ENCODE measurements at places on chromosomes 5 and 9.

DNA sequence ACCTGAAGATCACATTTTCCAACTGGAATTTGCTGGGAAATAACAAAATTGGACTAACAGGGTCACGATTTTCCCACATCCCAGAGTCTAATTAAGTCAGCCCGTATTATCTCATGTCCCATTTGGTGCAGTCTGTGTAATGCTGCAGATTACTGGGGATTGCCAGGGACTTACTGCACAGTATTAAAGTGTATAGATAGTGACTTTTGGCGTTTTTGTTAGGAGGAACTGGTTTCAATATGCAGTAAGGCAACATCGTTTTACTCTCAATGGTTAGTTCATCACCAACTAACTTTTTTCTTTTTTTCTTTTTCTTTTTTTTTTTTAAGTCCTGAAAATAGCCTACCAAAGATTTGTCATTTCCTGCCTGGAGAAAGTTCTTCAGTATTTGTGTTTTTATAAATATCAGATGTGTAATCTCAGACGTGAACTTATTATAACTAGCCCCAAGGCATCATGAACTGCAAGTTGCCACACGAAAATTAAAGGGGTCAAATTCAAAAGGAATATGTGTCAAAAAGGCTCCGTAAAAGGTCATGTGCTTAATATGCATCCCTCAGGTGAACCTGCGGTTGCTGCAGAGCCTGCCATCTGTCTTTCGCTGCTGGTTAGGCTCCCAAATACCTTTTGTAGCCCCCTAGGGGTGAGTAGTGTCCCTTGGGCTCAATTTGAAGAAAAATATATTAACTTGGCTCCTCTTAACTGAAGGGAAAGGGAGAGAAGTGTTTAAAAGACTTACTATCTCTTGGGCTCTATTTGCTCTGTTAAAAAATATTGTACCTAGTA, 176.7 kb upstream of the ADAMTSL1 start:
- DNase-seq: no peak

GRCh38 chr5:129971714-129972113, 67.4 kb downstream of the CHSY3 start:
- no peak for DNase-seq

DNA sequence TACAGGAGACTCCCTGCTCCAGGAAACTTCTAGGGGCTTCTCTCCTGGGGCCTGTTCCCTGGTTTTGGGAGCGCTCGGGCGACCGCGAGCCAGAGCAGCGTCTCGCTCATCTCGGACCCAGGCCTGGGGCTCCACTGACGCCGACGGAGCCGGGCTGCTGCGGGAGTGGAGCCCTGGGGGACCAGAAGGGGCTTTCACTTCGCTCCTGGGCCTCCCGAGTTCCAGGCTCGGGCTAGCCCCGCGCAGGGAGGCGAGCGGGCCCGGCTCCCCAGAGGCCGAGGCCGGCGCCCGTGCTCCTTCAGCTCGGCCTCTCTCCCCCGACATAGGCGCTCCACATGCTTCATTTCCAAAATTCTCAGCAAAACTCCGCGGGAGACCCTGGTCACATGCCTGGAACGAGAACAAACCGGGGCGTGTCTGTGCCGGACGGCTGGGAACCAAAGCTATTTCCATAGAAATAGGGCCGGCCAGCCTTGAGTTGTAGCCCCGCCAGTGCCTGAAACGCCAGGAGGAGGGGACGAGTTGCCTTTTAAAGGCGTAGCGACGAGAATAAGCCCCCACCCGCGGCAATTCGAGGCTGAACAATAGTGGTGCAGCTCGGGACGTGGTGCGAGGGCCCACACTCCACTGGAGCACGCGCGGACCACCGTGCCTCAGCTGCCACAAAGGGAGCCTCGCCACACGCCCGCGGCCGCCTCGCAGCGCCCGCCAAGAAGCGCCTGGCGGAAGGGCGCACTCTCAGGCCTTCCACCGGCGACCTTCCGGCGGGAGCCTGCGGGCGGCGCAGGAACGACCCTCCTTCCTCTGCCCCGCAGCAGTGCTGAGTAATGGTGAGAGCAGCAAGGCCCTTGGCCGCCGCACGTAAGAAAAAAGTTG, 1.1 kb upstream of the G3BP1 start:
- DNase-seq: peak; percentile 55

GRCh38 chr9:94212531-94212930, 46.6 kb upstream of the ZNF169 start:
- no peak for DNase-seq

- no peak for DNase-seq
These were observed 122.9 kb upstream of the SARDH start for GRCh38 chr9:133861086-133861485.

DNA sequence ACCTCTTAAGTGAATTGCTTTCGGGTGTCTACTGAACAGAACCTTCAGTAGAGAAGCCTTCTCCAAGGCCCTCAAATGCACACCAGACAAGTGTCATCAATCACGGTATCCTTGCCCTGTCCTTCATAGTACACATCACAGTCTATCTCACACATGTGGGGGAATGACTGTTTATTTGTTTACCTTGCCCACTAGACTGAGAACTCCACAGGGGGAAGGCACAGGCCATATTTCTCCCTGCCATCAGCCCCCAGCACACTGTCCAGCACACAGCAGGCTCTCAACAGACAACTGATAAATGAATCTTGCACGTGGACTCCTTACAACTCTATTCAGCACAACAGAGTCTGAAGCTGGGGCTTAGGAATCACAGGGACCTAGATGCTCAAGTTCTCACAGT, 128.5 kb downstream of the MED27 start:
- DNase-seq: no peak

DNA sequence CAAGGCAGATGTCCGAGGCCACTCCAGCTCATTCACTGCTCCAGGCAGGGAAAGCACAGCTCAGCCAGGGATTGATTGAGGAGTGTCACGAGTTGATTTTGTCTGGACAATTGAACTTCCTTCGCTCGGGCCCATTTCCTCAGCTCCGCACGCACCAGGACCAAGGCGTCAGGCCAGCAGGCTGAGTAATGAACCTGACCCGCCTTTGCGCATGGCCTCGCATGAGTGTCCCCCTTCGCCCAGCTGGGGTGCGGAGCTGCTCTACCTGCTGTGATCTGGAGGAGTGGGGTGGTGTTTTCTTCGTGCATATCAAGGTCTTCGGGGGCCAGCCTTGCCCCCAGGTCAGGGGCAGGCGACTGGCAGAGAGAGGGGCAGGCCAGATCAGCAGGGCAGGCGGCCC, 44.0 kb downstream of the VAV2 start:
- no peak for DNase-seq

DNA sequence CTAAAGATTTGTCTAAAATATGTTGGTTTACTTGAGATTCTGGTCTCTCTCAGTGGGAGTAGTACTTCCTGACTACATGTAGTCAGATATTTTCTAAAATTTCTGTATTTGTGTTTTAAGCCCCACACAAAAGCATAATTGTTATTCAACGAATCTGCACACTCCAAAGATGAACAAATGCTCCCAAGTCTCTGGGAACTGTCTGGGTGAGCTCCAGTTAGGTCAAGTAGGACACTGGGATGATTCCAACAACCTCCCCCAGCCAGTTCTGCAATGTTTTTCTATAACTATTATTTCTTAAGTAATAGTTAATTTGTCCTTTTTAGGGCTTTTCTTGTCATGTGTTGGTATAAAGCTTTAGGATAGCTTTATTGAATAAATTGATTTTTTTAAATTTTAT, 174.6 kb downstream of the FAM174A start:
- DNase-seq: no peak

DNA sequence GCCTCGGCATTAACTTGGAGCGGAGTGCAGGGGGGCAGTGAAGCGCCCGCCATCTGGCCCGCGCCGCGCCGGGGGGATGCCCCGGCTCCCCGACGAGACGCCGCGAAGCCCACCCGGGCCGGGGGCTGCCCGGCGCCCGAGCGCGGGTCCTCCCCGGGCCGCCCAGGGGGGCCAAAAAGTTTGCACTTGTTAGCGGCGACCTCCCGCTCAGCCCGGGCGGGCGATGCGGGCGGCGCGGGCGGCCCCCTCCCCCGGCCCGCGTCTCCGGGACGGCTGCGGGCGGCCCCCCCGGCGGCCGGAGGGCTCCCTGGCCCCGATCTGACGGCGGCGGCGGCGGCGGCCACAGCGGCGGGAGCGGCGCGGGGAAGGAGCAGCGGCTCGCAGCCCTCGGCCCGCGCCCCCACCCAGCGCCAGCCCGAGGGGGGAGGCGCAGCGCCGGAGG, at the start of gene NTNG2:
NTNG2 (plus strand) TSS at position 316 of the 442 bp plus-strand sequence. CDS start 4,774 bp downstream, outside the sequence.
- DNase-seq: no peak

DNA sequence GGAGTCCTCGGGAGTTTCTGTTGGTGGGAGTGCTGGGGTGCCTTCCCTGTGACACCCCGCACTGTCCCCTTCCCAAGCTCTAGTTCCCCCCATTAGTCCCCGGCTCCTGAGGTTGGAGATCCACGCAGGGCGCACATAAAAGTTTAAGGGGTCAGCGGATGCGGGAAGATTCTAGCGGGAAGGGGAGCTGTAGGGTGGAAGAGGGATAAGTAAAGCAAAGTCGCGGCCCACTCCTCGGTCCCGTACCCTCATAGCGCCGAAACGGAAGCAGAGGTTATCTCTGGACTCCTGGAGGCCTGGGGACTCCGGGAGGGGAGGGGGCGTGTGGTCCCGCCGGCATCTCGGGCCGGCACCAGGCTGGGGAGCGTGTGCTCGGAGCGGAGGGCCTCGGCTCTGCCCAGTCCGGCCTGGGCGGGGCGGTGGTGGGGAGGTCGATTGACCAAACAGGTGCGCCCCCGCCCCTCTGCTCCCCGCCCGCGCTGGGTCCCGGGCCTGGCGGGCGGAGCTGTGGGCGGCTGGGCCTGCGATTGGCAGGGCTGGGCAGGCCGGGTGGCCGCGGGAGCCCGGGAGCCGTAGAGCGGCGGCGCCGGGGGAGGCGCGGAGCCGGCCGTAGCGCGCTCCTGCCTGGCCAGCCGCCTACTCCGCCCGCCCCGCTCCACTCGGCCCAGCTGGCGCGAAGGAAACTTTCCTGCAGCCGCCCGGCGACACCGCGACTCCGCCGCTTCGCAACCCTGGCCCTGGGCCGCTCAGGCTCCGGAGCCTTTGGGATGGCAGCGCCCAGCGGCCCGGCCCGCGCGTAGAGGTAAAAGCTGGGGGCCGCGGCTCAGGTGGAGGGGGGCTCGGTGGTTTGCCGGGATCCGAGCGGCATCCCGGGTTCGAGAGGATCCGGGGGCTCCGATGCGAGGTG, 52.2 kb upstream of the DAB2IP start:
- DNase-seq: no peak

GRCh38 chr5:165477546-165477945, 1972.1 kb downstream of the MAT2B start:
- DNase-seq: no peak

GRCh38 chr9:130825351-130825651, 9.8 kb upstream of the ABL1 start:
- no peak for DNase-seq

- DNase-seq: no peak
These were observed 37.6 kb upstream of the KCNN2 start for GRCh38 chr5:114324282-114324681.

DNA sequence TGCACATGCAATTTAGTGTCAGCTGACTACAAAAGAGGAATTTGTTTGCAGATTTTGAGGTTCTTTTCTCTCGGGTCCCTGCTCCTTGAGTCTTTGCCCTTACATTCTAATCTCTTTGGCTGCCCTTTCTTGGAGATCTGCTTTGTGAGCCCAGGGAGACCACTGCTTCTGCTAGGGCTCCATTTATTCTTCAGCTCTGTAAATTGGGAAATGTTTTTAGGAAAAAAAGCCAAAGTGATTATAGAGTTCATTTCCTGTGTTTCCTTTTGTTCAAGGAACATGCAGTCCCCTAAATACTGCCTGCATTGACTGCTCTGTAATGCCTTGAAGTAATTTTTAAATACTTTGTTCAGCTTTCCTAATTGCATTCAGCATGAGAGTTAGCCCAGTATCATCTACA, 197.4 kb downstream of the CSNK1G3 start:
- no peak for DNase-seq

- DNase-seq: no peak
These were observed 50.0 kb upstream of the SUSD3 start for GRCh38 chr9:93008457-93008856.

GRCh38 chr5:82165740-82166530, 112.2 kb downstream of the RPS23 start:
- DNase-seq: peak; percentile 8

GRCh38 chr9:128764361-128764760, 7.4 kb downstream of the ZER1 start:
- no peak for DNase-seq

DNA sequence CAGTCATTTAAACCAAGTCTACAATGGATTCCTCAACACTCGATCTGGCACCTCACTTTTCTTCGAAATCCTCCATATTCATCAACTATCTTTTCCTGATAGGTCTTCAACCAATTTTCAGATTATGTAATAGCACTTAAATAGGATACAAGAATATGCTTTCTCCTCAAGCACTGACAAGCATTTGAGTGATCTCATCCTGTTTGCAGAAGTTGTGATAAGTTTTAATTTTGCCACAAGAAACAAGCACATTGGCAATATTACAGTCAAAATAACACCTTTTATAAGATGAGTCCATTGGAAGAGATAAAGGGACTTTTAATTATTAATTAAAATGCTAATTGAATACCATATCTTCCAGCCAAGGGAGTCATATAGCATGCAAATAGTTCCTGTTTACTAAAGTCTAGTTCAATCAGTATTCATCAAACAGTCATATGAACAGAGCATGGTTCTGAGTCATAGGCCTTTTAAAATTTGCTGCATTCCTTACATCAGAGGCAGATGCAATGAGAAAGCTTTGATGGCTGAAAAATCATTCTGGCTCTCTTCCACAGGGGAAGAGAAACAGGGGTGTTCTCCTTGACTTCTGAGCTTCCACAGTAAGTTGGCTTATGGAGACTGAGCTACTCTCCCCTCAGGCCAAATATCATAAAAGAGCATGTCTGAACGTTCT, 32.7 kb upstream of the ZCCHC9 start:
- DNase-seq: no peak

- DNase-seq: no peak
These were observed 30.2 kb downstream of the MLANA start for GRCh38 chr9:5920860-5921328.

- DNase-seq: no peak
These were observed 11.7 kb upstream of the RPS14 start for GRCh38 chr5:150461231-150461630.

DNA sequence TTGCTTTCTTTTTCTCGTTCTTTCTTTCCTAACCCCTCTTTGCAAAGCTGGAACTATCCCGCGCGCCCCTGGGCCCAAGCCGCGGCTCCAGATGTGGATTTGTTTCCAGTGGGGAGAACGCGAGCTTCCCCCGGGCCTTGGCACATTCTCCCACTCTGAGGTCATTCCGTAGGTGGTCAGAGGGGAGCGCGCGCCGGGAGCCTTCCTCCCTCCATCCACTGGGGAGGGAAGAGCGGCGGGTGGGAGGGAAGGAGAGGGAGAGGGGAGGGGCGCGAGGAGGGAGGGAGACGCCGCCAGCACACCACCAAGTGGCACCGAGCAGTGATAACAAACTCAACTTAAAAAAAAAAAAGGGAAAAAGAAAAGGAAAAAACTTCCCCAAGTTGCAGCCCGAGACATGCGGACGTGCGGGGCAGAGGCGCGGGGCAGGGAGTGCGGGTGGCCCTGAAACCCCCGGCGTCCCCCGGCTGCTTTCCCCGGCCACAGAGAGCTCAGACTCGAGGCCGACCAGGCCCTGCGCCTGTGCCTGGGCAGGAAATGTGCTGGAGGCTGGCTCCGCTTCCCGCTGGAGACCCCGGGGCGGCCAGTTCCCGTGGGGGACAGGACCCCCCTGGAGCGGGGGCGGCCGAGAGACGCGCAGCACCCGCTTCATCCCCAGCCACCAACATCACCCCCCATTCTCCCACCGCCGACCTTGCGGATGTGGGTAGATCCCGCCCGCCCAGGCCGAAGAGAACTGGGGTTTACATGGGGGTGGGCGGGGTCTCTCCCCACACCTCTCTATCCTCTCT, 3.1 kb downstream of the IER5L start:
- no peak for DNase-seq
